ENCODE measurements at places on chromosomes 12 and 14.

- peak; percentile 44 for DNase-seq
Observed at GRCh38 chr14:68495101-68496039, 297.5 kb downstream of the ZFP36L1 start.

- DNase-seq: no peak
Observed at GRCh38 chr14:90560558-90560957, 163.7 kb downstream of the CALM1 start.

DNA sequence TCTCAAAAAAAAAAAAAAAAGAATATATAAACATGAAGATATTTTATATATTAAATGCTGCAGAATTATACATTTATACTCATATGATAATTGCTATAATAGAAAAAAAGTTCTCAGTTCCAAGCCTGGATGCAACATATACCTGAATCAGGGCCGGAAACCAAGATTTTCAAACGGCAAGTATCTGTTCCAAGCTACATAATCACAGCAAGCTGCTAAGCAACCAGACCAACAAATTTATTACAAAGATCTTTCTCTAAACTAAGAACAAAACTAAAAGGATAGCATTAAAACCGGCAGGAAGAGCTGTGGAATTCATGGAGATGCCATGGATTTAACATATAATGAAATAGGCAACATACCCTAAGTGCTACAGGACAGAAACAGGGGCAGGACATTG is 7.1 kb downstream of the RACGAP1 start:
- DNase-seq: no peak

DNA sequence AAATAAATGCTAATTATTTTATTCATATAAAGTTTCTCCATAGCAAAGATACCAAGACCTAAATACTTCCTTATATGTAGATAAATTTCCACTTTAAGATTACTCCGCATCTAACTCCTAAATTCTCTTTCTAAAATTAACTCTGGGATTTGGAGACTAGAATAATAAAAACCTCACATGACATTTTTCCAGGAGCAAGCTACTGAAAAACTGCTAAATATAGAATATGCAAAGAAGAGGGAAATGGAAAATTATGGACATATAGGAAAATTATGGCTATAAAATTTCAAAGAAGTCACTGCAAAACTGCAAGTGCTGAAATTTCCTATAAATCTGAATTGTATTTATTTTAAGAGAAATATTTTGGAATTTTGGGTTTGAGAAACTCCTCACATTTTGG is 186.2 kb downstream of the DUSP6 start:
- DNase-seq: no peak

DNA sequence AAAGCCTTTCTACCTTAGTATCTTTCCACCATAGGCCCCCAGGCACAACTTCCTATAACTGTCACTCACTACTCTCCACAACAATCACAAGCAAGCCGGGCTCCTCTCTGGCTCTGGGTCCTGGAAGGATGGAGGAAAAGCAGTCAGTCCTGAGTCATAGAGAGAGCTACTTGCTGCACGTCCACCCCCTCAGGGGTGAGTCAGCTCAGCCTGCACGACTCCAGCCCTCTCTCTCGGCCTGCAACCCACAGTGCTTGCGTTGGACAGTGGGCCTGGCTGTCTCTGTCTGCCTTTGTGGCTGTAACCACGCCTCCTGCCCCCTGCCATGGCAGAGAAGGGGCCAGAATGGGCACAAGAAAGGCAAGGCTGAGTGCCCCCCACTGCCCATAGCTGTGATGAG is 154.1 kb upstream of the FKBP4 start:
- DNase-seq: peak; percentile 96

- DNase-seq: no peak
Observed at GRCh38 chr14:31106768-31107167, 80.6 kb upstream of the STRN3 start.

GRCh38 chr14:94128216-94128839 is 1.1 kb downstream of the IFI27L2 start:
- DNase-seq: no peak

- DNase-seq: no peak
Observed at GRCh38 chr12:113418213-113418879, 3.8 kb upstream of the SDSL start.

DNA sequence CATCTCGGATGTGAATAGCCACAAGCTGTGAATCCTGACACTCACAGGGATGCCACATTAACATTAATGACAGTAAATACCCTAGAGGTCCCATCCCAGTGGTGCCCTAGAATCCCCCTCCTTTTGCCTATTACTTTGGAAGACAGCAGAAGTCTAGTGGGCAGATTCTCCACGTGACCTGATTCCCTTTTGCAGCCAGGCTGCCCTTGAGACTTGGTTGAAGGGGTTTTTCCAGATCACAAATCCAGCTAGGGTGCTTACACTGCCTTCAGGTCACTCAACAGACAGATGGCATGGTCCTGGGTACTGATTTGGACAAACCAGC is 8.7 kb downstream of the HDAC7 start:
- no peak for DNase-seq

GRCh38 chr12:108801736-108802100 is 55.7 kb downstream of the SSH1 start:
- no peak for DNase-seq

DNA sequence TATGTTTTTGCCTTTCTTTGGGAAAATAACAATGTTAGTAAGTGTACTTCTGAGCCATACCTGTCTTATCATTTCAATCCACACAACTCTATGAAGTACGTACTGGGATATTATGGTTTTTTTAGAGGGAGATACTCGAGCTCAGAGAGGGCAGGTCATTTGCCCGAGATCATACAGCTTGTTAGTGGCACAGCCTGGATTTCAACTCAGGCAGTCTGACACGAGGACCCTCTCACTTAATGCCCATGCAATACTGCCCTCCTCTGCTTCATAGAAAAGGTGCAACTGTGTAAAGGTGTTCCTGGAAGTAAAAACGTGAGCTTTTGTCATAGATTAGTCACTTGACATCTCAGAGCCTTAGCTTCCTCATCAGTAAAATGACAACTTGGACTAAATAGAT is 128.0 kb downstream of the NDUFA12 start:
- peak; percentile 8 for DNase-seq

- DNase-seq: no peak
Observed at GRCh38 chr12:4813741-4814140, 93.5 kb downstream of the GALNT8 start.

GRCh38 chr14:101108579-101109346 is 205.2 kb upstream of the RTL1 start:
- no peak for DNase-seq

- no peak for DNase-seq
Observed at GRCh38 chr12:69071091-69071370, 138.1 kb upstream of the CPM start.

DNA sequence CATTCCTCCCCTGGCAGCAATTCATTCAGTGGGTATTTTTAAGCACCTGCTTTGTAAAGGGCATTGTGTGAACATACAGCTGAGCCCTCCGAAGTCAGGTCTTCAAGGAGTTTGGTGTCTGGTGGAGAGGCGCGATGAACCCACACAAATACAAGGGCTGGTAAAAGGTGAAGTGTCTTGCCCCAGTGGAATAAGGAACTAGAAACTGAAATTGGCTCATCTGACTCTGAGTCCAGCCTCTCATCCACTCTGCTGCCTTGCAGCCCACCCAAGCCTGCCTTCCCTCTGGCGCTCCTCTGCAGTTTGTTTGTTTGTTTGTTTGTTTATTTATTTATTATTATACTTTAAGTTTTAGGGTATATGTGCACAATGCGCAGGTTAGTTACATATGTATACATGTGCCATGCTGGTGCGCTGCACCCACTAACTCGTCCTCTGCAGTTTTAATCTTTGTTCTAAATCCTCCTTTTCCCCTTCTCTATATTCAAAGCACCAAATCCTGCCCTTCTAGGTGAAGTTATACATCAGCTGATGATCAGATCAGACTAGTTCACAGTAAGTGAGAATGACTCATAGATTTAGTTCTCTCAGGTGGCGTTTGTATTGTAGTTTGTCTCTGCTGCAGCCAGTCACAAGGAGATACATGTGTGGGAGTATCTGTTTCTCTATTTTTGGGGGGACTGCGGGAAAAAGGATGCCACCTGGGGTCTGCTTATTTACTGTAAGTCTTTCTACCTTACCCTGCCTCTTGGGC is 394.5 kb downstream of the APAF1 start:
- DNase-seq: no peak
